ENCODE measurements at places on chromosomes 11 and 22.

- no peak for DNase-seq
These were observed 670 bp downstream of the MAPK8IP1 start for GRCh38 chr11:45885921-45886721.

GRCh38 chr22:43998679-43999264 lies 25.3 kb upstream of the PARVB start:
- no peak for DNase-seq

DNA sequence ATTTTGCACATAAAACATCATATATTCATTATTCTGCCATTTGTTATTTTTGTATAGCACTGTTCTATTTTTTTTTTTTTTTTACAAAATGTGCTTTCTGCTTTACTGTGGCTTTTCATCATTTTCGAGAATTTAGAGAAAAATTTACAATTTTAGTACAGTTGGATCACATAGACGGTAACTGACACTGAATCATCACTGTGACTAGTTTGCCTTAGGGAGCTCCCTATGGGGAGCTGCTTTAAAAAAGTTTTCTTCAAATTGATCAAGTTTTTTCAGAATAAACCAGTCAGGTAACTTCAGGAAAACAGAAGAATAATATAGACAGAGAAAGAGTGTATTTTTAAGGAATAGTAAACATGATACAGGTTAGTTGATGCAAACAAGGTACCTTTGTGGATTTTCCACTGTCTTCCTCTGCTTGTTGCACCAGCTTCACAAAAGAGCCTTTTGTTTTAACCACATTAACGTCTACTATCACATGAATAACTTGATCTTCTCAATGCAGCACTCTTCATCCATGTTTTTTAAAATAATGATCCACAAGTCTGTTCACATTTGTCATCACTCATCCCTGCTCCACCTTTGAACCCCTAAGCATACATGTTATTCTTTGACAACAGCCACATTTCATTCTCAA lies 327.0 kb downstream of the DYNC2H1 start:
- no peak for DNase-seq

DNA sequence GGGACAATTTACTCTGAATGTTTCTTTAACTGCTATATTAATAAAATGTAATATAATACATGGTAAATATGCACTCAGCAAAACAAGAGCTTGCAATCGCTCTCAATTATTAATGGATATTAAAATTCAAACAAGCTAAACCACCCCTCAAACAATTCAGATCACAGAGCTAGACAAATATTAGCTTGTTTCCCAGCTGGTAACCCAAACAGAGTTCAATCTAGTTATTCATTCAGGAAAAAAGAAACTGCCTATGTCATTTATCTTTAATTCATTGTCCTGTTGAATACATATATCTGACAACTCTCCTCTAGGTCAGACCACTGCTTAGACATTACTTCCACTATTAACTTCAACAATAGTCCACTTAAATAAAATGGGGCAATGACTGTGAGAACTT lies 78.7 kb downstream of the SERGEF start:
- no peak for DNase-seq

- no peak for DNase-seq
These were observed 30.2 kb downstream of the C11orf91 start for GRCh38 chr11:33670250-33671011.

- DNase-seq: no peak
These were observed 137.1 kb upstream of the CTSC start for GRCh38 chr11:88474655-88475054.

- DNase-seq: no peak
These were observed 4.4 kb downstream of the SCARF2 start for GRCh38 chr22:20433191-20433590.

- no peak for DNase-seq
These were observed 412.9 kb downstream of the METTL15 start for GRCh38 chr11:28521075-28521474.

GRCh38 chr11:16505481-16505880 lies 149.1 kb upstream of the SOX6 start:
- DNase-seq: no peak

GRCh38 chr11:97610000-97610399 lies 1220.2 kb downstream of the JRKL start:
- DNase-seq: peak; percentile 2

DNA sequence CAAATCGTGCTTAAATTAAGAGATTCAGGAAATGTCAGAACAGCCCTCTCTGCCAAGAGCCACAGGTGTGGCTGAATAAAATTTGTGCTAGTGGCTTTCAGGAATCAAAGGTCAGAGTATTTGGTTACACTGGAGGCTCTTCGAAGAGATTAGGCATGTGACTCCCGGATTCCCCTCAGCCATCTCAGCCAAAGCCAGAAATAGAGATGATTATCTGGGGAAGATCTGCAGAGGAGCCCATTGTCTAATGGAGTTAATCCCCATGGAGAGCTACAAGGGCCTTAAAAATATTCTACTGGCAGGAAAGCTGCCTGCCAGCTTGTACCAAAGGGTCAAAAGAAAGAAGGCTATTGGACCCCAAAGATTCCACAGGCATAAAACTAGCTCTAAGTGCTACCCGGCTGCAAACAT lies 1259.5 kb downstream of the TBC1D22A start:
- DNase-seq: no peak

DNA sequence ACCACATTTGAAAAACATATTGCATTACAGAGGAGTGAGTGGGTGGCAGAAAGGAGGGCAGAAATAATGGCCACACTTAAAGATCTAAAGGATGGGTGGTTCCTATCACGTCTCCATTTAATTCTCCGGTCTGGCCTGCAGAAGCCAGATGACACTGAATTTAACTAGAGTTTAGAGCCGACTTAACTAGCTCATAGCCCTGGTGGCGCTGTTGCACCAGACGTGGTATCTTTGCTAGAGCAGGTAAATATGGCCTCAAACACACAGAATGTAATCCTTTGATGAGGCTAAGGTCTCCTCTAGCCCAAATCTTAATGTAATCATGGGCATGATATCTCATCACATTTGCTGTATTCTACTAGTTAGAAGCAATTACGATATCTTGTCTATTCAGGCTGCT lies 51.5 kb upstream of the GAL start:
- peak; percentile 81 for DNase-seq

GRCh38 chr11:117970400-117971024 lies 15.7 kb upstream of the IL10RA start:
- DNase-seq: peak; percentile 33

- DNase-seq: no peak
These were observed 22.9 kb upstream of the CARD18 start for GRCh38 chr11:105162506-105162905.

DNA sequence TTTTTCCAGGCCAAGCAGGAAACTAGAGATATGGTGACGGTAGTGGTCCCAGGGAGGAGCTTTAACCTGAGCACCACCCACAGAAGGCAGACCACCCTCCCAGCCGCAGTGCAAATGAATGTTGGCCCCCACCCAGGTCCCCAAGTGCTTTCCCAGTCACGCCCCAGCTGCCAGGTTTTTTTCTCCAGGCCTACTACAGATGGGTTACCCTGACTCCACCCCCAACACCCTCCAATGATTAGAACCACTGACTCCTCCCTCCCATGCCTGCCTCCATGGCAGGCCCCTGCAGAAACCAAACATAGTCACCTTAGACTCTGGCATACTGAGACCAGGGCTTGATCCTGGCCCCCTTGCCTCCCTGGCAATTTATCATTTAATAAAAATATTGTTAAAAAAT lies 58.7 kb upstream of the CHST1 start:
- no peak for DNase-seq

- no peak for DNase-seq
These were observed 14.7 kb downstream of the DPP3 start for GRCh38 chr11:66494935-66495334.

DNA sequence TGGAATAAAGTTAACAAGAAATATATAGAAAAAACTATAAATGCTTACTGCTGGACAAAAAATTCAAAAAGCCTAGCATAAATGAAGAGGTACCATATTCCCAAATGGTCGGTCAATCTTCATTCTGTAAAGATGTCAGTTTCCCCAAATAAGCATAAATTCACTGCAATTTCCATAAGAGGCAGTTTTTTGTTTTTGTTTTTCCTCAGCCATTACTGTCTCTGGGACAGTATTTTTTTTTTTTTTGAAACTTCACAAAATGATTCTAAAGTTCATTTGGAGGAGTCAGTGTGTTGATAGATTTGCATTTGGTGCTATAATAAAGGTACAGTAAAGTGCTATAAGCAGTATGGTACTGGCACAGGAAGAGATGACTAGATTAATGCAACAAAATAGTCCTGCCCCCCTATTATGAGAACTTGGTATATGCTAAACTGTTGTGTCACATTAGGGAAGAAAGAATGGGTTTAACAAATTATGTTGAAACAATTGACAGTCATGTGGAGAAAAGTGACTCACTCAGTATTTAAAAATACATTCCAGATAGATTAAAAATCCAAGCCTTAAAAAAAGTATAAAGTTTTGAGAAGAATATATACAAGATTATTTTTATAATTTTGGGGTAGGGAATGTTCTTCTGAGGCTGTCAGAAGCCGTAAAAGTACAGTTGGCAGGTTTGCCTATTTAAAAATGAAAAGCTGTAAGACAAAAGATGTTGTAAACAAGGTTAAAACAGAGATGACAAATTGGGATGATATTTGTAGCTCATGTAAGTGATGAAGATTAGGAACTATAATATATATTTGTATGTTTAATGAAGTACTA lies 2.6 kb upstream of the FTH1 start:
- peak; percentile 77 for DNase-seq

DNA sequence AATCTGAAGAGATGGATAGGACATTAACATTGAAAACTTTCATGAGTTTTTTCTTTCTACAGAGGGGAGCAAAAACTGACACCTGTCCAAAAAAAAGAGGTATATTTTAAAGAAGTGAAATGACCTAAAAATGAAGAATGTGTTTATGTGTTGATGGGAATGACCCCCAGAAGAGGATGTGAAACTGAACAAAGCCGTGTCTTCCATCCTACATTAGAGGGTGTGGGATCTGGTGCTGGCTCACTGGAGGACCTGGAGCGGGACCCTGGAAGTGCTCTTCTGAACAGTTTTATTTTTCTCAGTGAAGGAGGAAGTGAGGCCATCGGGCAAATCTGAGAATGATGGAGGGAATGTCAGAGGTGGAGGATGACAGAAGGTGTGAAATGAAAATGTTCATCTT lies 470.1 kb downstream of the NTM start:
- no peak for DNase-seq

- DNase-seq: no peak
These were observed 8.1 kb downstream of the ZFP91 start for GRCh38 chr11:58586998-58587397.

DNA sequence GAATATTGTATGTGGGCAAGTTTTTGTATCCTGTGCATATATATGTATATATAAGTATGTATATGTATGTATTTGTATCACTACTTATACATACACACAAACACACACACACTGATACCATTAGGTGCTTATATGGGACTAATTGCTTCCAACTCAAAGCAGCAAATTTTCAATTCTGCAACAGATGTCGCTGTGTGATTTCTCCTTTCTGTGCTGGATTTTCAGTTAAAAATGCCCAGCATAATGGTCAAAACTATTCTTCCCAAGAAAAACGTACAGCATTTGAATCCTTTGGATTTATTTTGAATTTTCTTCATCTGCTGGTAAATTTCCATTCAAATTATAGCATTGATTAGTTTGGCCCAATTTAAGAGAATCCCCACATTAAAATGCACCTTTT lies 4.3 kb downstream of the CADM1 start:
- no peak for DNase-seq

DNA sequence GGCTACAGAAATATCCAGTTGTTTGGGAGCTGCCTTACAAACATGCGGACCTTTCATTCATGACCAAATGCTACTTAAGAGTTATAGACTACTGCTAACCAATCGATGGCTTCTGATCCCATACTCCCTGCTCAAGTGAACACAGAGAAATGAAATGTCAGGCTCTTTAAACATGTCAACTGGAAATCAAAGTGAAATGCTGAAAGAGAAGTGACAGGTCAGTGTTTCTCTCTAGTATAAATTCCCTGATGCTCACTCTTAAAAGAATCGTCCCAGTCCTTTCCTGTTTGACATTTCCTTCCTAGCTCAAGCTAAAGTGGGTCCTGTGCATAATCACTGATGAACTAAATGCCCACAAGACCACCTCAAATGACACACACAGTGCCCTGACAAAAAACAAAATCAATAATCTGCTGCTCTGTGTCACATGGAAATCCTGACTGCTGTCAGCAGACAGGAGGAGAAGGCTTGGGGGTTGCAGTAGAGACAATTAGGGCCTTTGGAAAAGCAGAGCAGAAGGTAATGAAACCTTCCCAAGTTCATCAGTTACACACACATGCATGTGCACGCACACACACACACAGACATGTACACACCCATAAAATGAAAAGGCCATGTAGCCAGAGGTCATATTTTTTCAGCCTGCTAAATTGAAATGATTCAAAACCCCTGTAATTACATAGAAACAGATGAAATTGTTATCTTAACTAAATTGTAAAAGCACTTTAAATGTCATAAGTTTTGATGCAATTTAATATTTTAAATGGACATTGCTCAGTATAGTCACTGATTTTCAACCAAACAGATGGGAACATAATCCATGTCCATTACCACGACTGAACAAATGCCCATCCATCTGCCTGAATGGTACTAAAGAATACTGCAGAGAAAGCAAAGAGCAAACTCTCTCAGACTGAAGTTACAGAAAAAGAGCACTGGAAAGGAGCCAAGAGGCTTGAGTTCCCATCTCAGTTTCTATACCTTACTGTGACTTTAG lies 330.7 kb downstream of the TTC28 start:
- DNase-seq: no peak

DNA sequence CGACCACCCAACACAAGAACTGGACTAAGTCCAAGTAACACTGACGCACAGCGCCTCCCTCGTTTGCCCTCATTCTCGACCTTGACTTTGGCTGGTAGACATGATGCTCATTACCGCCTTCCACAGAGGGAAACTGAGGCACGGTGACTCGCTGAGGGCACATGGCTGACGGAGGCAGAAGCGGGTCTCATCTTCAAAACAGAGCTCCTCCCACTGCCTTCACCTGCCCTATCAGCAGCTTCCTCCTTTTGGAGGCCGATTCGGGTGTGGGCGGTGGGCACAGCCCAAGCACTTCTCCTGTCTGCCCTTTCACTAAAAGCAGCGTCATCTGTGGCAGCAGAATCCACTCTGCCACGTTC lies 2.0 kb upstream of the KMT5B start:
- no peak for DNase-seq
